ENCODE measurements at places on chromosomes 7 and 10.

GRCh38 chr7:65746398-65746669 lies 126.5 kb upstream of the VKORC1L1 start:
- no peak for DNase-seq

GRCh38 chr10:74419491-74419951 lies 268.5 kb downstream of the ADK start:
- no peak for DNase-seq

DNA sequence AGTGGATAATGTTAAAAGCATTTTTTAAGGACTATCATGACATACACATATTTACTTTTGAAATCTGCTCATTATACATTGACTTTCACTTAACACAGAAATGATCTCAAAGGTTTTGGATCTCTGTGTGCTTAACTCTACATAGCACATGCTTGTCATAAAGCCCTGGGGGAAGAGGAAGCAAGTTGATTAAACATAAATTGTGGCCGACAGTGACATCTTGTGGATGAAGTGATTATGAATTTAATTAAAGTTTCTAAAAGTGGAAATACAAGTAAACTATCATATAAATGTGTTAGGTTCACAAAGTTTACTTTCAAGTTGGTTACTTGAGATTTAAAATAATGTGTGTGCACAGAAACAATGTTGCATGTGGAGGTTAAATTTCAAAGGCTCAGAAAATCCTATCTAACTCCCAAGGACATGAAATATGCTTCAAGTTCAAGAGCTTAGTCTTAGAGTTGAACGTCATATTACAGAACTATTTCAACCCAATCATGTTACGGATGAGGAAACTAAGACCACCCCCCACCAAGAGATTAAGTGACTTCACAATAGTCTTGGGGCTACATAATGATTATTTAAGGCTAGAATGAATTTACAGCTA lies 1247.8 kb downstream of the GATA3 start:
- peak; percentile 25 for DNase-seq

GRCh38 chr7:96508371-96508770 lies 186.5 kb upstream of the SLC25A13 start:
- DNase-seq = no peak

DNA sequence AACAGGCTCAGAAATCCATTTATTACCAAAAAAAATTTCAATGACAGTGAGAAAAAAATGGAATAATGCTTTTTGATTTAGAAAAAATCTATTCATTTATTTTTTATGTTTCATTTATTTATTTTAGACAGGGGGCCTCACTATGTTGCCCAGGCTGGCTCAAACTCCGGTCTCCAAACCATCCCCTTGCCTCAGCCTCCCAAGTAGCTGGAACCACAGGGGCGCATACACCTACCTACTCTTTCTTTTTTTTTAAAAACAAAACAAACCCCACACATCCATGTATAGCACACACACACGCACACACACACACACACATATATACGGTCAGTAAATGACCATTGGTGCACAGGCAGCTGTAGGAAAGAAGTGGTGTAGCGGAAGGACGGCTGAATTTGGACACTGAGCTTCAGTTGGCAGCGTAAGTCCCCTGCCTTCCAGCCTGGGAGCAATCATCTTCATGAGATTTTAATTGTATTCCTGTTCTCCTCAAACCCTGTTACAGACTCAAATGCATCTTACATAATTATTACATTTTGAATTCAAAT lies 28.8 kb downstream of the ARL4A start:
- no peak for DNase-seq

- DNase-seq = no peak
Observed at GRCh38 chr10:77386838-77387237, 250.8 kb downstream of the KCNMA1 start.

GRCh38 chr7:75879771-75880184 lies 944 bp downstream of the RHBDD2 start:
- peak; percentile 46 for DNase-seq

DNA sequence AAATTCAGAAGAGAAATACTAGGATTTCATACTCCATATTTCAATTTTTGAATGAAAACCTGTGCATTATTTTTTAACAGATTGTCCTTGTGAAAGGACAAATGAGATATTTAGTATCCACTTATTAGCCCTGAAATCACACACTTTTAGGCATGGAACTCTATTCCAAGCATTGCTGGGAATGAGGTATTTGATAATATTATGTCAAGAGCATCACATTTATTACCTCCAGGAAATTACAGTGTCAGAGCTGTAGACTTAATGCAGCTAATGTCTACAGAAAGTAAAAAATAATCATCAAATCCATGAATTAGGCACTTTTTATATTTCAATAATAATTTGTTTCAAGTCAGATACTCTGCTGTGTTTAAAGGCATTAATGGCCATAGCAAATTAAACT lies 753.8 kb downstream of the REEP3 start:
- DNase-seq = no peak

GRCh38 chr7:90119178-90119971 lies 34.9 kb upstream of the STEAP1 start:
- DNase-seq = peak; percentile 51

DNA sequence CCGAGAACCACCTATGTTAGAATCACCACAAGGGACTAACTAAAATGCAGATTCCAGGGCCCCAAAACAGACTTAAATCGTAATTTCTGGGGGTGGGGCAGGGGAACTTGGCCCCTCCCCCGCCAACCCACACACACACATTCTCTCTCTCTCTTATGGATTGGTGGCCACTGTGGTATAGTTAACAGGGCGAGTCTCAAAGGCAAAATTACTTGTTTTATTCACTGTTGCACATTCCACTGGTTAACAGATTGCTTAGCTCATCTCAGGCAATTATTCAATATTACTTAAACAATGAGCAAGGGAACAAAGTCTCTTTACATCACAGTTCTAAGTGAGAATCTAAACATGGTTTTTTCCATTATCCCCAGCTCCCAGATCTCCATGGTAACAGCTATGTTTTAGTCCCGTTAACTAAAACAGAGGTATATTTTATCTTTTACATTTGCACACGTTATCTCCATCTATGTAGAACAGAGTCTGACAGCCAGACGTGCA lies 38.5 kb downstream of the IGF2BP3 start:
- DNase-seq = no peak

GRCh38 chr7:44310221-44310848 lies 15.1 kb downstream of the CAMK2B start:
- DNase-seq = no peak

Measured in activated naive CD4-positive, alpha-beta T cell treated with anti-CD3 and anti-CD28 coated beads for 36 hours (primary cell).